ENCODE measurements at places on chromosomes 1 and 21.

GRCh38 chr1:158177700-158178450 is 2.8 kb upstream of the CD1D start:
- peak; percentile 82 for DNase-seq

- no peak for DNase-seq
These were observed 14.2 kb downstream of the TNFRSF14 start for GRCh38 chr1:2570332-2570731.

DNA sequence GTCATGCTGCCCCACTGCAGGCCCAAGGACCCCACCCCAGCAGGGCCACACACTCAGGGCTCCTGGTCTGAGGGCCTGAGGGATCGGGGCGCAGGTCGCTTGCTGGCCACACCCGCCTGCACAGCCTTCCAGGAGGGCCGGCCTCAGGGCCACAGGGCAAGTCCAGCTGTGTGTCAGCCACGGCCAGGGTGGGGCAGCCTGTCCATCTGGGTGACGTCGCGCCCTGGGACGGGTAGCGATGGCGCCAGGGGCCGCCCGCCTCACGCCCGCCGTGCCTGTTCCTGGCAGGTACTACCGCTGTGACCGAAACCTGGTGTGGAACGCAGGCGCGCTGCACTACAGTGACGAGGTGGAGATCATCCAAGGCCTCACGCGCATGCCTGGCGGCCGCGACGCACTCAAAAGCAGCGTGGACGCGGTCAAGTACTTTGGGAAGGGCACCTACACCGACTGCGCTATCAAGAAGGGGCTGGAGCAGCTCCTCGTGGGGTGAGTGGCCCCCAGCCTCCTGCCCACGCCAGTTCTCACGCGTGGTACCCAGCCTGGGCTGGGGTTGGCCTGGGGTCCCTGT is 2.5 kb downstream of the COL6A1 start:
- no peak for DNase-seq

DNA sequence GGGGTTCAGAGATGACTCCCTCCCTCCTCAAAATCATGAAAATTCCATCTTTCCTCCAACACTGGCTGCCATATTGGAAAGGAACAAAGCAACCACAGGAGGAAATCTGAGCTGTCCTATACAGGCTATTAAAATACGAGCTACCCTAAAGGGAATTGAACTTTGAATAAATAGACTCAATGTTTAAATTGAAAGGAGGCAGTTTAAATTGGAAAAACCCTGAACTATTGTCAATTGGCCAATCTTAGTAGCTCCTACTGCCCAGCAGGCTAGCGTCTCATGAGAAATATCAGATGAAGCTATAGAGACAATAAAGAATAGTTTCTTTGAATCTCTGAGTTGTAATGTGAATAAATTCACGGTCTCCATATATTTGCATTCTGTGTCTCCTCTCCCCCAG is 85.4 kb upstream of the KCNE2 start:
- DNase-seq, result no peak

DNA sequence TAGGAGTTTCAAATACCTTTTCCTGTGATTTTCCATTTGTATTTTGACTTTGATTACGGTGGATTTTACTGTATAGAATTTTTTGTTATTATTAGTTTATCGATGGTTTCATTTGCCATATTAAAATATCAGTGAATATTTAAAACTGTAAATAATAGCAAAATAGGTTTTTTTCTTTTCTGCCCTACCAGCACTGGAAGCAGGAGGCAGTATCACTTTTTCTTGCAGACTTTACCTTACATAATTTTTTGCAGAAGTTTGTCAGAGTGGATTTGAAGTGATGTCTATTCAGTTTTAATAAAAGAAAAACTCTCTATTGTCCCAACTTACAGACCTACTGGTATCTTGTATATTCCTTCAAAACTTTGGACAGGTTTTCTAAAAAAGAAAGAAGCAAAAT is 213.6 kb downstream of the CENPF start:
- no peak for DNase-seq

DNA sequence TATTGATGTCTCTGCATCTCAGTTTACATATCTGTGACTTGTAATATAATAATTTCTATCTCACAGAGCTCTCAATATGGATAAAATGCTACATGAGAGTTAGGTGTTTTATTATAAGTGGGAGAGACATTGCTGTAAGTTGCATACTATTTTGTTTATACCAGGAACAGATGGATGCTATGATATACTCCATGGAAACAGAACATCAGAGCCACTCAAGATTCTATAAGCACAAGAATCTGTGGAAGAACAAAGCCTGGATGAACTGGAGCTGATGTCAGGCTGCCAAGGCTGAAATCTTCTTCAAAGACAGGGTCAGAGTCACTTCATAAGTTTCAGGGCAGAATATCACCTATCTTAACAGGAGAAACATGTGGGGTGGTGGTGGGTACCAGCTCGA is 30.2 kb downstream of the DUSP10 start:
- DNase-seq, result no peak

GRCh38 chr1:26112407-26112775 is 767 bp downstream of the PDIK1L start:
- no peak for DNase-seq

DNA sequence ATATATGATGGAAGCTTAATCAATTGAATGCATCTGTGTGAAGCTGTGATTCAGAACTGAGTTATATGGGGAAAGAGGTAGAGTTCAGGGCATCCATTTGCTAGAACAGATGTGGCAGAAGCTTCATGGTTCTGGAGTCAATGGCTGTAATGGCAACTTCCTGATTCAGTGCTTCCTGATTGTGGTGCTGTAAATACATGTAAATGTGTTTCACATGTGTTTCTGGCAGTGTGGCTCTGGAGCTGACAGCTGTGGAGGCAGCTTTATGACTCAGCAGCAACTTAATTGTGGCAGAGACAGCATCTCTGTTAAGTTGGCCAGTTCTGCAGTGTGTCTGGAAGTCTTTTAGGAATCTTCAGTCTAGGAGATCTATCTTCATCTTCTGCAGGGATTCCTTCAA is 226.6 kb upstream of the ZRANB2 start:
- DNase-seq, result no peak

DNA sequence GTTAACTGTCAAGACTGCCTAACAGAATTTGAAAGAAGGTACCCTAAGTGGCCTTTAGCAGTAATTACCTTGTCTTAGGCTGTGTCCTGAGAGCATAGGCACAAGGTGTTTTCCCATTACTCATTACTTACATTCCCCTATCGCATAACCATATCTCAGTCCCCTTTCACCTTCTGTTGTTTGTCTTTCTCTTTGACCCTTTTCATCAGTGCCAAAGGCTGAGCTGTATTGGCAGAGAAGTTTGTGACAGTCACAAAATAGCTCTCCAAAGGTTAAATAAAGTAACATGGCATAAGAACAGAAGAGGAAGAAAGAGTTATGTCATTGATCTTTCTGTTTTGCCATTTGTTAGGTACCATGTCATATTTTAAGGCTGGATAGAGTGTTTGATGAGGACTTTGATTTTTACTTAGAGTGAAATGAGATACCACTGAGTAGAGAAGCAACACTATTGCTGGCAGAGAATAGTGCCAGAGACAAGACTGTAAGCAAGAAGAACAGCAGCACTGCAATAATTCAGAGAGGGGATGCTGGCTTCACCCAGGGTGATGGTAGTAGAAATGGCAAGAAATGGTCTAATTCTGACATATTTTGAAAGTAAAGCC is 497.8 kb downstream of the TTLL7 start:
- DNase-seq, result no peak

Data from erythroblast (primary cell).